ENCODE measurements at places on chromosomes 1 and 21.

DNA sequence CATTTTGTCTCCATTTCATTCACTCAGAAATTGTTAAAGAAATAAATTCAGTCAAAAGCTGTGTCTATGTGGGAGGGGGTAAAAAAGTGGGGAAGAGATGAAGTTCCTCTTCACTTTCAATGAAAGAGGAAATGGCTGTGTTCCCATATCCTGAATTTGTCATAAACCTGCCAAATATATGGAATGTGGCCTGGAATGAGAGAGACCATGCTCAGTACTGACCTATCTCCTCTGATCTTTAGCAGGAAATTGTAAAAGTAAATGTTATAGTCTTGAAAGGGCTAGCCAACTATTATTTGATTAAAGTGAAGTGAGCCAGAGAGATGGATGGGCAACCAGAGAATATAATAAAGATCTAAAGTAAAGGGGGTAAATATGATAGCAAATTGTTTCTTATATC, 130.3 kb upstream of the C21orf91 start:
- no peak for DNase-seq

GRCh38 chr1:226360106-226360746, 47.7 kb downstream of the PARP1 start:
- no peak for DNase-seq

- no peak for DNase-seq
These were observed 17.0 kb downstream of the ATP5PO start for GRCh38 chr21:33898586-33898985.

GRCh38 chr1:25977801-25978200, 20.1 kb downstream of the PAFAH2 start:
- DNase-seq: no peak

DNA sequence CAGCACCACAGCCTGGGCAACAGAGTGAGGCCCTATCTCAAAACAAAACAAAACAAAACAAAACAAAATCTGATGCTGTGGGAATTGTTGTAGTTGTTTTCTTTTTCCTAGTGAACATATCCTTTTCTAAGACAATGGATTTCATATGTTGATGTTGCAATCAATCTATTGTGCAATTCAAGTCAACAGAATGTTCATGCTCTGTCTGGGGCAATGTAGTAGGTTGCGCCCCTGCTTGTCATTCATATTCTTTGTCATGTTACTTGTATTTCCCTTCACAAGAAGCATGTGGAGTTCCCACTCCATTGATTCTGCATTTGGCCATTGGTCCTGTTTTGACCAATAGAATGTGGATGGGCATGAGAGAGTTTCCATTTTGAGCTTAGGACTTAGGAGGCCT, 223.9 kb downstream of the DUSP10 start:
- no peak for DNase-seq

DNA sequence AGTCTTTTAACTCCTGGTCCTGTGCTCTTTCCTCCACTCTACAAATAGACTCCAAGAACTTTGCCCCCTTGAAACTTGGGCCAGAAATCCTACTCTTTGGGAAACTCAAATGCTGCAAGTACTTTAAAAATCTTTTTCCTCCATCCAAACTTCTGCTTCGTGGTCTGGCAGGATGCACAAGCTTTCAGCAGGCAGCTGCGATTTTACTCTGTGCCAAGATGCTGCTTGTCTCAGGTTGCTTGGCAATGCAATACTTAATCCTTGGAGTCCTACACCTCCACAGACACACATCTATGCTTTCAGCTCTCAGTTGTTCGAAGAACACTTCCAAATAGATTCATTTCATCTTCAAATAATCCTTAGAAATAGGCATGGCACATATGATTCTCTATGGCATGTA, 435.3 kb upstream of the USP24 start:
- no peak for DNase-seq
